Astrocyte (in vitro differentiated cells and primary cell): ENCODE measurements at places on chromosomes 13 and 19.

DNA sequence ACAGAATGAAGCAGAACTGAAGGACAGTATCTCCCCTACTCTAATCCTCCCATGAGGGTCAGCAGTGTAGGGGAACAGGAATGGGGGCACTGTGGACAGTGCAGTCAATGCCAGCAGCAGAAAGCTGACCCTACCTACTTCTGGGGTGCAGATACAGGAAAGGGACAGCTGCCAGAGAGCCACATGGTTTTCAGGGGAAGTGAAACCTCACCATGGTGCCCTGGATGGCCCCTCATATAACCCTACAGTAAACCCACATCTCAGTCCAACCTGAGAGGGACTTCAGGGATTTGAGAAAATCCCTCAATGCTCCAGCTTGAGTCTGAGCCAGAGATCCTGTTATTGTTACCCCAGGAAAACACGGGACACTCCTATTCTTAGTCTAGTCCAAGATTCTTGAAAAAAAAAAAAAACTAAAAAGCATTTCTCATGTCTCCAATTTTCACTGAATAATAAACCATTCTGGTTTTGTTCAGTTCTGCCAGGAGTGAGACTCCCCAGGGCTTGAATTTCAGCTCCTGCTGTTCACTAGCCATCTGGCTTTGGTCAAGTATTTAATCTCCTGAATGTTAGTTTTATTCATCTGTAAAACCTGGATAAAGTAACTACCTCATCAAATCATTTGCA, 511.6 kb upstream of the ARGLU1 start:
- DNase-seq = no peak

DNA sequence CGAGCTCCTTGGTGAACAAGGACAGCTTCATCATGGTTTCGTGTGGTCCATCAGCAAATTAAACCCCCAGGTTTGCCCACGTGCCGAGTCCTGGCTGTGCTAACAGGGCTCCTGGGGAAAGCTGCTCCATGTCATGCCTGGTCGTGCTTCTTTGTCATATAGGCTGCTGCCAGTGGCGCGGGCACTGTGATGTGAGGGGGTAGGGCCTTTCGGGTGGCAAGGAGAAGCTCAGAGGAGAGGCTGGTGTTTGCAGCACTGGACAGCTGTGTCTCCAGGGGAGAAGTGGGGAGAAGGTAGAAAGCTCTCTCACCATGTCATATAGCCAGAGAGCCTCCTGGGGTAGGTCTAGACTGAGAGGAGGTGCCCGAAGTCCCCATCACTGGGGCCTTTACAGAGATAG, 13.3 kb downstream of the VSTM2B start:
- no peak for DNase-seq

DNA sequence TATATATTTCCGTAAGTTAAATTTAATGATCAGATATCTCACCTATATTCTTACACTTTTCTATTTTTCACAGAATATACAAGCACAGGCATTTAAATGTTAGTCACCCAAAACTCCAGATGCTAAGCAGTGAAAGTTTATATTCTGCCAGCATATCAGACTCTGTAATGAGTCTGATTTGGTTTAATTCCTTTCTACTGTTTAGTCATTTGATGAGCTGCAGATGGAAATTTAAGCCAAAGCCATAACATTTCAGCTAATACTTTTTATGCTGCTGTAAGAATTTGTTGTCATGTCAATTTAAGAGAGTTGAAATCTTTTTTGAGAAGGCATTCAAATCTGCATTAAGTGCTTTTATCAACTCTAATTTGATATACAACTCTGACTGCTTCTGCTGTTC, 8.0 kb downstream of the FRY start:
- DNase-seq = no peak

DNA sequence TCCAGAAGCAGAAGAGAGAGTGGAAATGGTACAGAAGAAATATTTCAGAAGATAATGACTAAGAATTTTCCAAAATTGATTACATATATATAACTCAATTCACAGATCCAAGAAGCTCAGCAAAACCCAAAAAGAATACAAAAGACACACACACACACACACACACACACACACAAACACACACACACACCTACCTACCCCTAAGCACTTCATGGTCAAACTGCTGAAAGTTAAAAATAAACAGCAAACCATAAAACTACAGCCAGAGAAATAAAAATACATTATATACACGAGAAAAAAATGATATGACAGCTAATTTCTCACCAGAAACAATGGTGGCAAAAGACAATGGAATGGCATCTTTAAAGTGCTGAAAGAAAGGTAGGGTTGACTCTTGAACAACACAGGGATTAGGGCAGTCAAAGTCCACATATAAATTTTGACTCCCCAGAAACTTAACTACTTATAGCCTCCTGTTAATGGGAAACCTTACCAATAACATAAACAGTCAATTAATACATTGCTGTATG, 49.2 kb downstream of the DIAPH3 start:
- no peak for DNase-seq

DNA sequence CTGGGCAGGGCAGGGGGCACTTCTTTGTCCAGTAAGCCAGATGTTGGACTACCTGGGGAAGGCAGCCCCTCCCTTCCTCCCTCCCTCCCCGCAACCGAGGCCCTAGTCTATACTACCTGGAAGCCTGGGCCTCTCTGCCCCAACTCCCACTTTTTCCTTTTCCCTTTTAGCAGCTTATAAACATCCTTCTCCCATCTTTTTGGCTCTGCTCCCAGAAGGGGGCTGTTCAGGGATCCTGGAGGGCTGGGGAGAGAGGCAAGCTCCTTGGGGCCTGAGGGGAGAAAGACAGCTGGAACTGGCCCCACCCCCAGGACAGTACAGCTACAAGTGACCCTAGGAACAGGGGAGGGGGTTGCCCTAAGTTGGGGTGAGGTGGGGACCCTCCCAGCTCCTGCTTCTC, 44.9 kb downstream of the LYL1 start:
- no peak for DNase-seq

DNA sequence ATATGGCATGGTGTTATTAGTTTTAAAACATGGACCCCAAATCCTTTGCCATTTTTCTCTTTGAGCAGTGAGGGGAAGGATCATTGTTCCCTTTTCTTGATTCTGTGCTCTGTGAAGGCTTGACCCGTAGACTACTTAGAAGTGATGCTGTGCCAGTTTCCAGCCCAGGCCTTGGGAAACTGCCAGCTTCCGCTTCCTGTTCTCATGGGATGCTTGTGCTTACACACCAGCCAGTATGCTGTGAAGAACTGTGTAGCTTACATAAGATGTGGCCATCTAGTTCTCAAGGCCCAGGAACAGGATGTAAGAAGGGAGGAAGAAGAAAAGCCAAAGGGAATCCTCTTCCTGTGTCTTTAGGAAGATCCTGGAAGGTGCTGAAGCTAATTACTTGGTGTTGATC, 180.9 kb downstream of the PCCA start:
- peak; percentile 49 for DNase-seq

- DNase-seq = no peak
Observed at GRCh38 chr13:74794147-74794546, 659.9 kb upstream of the KLF12 start.

DNA sequence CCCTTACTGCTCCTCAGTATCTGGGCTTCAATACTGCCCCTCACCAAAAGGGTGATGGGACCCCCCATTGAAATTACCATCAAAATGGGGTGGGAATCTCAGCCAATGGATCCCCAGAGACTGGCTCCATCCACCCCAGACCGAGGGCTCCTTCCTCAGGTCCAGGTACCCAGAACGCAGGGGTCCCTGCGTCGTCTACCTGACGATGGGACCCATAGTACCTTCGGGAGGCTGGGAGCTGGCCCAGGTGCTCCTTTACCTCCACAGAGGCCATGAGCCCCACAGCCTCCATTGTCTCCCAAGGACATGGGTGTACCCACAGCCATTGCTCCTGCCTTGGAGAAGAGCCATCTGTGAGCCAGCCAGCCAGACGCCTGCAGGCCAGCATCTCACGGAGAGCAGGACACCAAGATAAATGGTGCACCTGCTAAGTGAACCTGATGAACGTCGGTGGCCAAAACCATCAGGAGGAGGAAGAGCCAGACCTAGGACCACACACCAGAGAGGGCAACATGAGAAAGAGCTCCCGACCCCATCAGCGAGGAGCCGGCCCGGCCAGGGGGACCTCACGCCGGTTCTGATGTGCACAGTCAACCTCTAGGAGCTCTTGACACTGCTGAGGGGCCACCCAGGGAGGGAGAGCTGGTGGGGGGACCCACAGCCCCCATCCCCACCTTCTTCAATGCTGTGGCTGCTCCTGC, 156.8 kb upstream of the SOX1 start:
- DNase-seq = no peak

- DNase-seq = peak; percentile 100
Observed at GRCh38 chr19:6424939-6425731, 524 bp upstream of the KHSRP start.

GRCh38 chr19:1177322-1178114, 3.5 kb upstream of the SBNO2 start:
- DNase-seq = peak; percentile 95

DNA sequence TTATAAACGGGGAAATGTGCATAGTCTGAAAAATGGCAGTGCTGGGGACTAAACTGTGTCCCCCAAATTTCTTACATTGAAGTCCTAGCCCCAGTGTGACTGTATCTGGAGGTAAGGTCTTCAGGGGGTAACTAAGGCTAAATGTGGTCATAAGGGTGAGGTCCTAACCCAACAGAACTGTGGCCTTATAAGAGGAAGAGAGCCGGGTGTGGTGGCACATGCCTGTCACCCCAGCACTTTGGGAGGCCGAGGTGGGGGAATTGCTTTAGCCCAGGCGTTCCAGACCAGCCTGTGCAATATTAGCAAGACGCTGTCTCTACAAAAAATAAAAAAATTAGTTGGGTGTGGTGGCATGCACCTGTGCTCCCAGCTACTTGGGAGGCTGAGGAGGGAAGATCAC, 17.8 kb downstream of the PROZ start:
- no peak for DNase-seq

- no peak for DNase-seq
Observed at GRCh38 chr13:63455938-63456337, 2040.3 kb upstream of the PCDH20 start.

- DNase-seq = no peak
Observed at GRCh38 chr19:19817357-19817756, 4.2 kb downstream of the ZNF506 start.

DNA sequence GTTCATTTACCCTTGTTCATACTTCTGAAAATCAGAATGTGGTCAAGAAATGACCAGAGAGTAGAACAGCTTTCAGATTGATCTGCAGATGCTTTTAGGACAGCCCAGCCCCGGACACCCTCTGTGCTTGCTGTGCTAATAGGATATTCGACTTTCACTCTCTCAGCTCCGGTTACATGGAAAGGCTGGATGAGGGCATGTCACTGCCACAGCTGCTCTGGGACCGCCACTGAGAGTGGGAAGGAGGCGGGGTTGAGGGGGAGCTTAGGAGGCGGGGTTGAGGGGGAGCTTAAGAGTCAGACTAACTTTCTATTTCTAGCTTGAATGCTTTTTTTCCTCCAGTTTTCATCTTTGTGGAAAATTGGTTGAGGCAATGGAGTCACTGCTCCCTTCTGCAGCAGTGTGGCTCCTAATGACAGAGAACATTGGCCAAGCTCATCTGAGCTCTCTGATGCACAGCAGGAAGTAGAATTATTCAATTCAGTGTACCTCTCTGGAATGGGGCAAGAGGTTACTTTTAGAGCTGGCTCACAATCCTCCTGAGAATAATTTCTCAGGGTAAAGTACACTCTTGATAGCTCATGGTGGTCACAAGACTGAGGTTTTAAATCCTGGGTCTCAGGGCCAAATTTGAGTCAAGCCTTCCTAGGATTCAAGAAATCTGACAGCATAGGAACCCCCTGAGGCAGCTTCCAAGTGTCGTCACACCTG, 74.6 kb upstream of the NPAS1 start:
- peak; percentile 53 for DNase-seq

DNA sequence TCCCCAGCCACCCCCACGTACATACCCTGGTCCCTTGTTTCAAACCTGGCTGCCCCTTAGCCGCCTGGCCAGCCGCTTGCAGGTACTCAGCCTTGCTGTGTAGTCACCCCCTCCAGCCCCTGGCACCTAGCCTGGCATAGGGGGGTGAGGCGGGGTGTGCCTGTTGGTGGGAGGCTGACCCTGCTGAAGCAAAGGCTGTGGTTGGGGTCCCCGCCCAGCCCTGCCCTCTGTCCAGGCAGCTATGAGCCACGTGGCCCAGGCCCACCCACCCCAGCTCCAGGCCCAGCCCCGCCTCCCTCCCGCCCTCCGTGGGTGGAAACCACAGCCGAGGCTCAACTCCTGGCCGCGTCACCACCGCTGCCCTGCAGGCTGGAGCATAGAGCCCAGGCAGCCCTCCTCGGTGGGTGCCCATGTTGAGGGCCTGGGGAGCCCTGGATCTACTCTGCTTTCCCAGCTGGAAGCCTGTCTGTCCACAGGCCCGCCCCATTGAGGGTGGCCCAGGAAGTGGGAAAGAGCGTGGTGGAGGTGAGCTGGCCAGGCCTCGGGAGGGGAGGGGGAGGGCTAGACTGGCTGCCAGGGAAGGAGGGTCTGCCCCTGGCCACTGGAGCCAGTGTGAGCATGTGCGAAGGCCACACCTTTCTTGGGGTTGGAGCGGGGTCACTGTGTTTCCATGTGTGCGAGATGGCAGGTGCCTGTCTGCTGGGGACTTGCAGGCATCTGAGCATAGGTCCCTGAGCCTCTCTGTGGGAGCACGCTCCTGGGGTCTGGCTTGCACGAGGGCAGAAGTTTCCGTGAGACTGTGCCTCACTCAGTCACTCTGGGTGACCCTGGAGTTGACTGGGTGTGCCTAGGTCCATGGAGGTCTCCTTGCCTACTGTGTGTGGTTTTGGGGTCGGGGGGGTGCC, 31.0 kb downstream of the PAK4 start:
- peak; percentile 20 for DNase-seq

GRCh38 chr19:10699650-10700335, 1.4 kb upstream of the QTRT1 start:
- peak; percentile 12 for DNase-seq

GRCh38 chr19:408441-408901, 476 bp downstream of the C2CD4C start:
- no peak for DNase-seq

- peak; percentile 14 for DNase-seq
Observed at GRCh38 chr13:47929156-47929555, 71.9 kb downstream of the SUCLA2 start.

GRCh38 chr13:77002590-77003190, 10.8 kb downstream of the CLN5 start:
- DNase-seq = no peak

- DNase-seq = peak; percentile 17
Observed at GRCh38 chr13:109100705-109101304, 471.4 kb downstream of the MYO16 start.

- DNase-seq = no peak
Observed at GRCh38 chr13:29786698-29787097, 63.7 kb downstream of the UBL3 start.

- DNase-seq = peak; percentile 86
Observed at GRCh38 chr19:55640577-55641425, at the start of gene ZNF580. ZNF580 (plus strand) TSS chr19:55641002; CDS start chr19:55642509, 1,507 bp downstream.

GRCh38 chr19:39737351-39737750, 478 bp downstream of the CLC start:
- no peak for DNase-seq

GRCh38 chr19:51086153-51086850, 3.6 kb upstream of the KLK14 start:
- no peak for DNase-seq
